ENCODE measurements at places on chromosomes 13 and 19.

DNA sequence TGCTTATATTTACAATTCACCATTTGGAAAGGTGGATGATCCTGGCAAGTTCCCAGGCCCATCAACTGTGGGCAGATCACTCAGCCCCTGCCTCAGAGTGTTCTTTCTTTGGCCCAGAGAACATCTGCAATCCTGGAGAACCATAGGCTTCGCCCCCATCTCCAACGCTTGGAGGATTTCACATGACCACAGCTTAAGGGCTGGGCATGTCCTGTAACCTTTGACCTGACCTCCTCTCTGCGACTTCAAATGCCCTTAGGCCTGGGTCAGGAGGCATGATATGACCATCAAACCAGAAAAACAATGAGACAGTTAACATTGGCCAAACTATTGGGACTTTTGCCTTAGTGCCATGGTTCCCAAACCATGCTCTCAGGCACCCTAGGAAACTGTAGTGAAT lies 7.2 kb upstream of the MBNL2 start:
- no peak for DNase-seq

DNA sequence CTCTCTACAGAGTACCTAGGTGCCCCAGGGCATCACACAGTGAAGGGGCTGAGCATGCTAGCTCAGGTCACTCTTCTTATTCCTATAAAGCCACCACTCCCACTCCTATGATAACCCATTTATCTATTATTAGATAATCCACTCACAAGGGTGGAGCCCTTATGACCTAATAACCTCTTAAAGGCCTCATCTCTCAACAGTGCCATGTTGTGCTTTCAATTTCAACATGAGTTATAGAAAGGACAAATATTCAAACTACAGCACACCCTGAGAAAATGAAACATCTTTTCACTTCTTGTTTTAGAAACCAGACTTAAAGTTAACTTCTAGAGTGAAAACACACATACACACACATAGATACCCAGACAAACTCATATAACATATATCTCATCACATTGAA lies 1494.9 kb upstream of the MIR17HG start:
- no peak for DNase-seq

DNA sequence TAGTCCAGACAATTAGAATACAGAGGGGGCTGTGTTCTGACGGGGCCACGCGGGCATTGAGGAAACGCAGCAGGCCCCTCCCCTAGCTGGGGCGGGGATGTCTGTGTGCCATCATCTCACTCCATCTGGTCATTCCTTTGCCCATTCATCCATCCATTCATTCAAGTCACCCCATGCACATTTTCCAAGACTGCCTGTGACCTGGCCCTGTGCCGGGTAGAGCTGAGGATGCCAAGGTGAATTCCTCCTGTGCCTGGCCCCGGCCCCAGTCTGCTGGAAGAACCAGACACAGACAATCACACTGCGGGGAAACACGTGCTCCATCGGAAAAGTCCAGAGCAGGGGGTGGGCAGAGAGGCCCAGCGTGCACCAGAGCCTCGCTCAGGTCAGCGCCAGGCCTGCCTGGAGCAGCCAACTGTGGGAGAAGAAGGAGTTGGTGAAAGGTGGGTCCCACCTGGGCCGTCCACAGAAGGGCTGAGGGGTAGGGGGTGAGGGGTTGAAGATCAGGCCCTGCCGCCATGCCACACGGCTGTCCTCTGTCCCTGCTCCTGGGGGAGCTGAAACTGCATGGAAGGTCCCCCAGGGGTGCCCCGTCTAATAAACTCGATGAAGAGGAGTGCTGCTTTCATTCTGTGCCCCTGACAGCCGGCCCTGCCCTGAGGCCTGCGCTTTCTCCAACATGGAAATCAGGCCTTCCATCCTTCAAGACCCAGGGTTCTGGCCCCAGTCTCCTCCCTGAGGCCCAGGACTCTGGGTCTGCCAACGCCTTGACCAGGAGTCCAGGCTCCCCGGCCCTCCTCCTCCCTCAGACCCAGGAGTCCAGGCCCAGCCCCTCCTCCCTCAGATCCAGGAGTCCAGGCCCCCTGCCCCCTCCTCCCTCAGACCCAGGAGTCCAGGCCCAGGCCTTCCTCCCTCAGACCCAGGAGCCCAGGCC lies 1.6 kb upstream of the CACNG6 start:
- DNase-seq: no peak

- no peak for DNase-seq
Observed at GRCh38 chr13:60260440-60260839, 96.7 kb upstream of the DIAPH3 start.

DNA sequence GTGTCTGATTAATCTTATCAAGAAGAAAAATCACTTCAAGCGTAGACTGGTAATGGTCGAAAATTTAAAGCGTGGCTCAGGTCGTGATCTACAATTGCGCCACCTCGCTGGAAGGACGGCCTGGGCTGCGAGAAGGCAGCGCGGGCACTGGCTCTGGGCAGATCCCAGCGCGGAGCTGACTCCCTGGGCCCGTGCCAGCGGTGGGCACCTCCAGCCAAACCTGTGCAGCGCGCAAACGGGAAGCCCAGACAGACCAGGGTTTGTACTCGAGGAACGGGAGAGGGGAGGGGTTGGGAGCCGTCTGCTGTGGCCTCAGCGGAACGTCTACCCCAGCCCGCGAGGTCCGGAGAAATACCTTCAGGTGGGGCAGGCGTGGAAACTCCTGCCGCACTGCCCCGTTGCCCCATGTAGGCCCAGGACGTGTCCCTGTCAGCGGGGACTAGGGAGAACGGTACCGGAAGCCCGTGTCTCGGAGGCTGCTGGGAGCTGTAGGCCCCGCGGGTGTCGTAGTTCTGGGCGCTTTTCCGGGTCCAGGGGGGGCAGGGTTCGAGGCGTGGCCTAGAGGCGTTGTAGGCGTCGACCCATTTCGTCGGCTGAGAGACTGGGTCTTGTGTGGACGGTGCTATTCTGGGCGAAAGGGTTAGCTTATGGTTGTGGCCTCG lies 21.1 kb downstream of the ZNF274 start:
- DNase-seq: no peak

- DNase-seq: no peak
Observed at GRCh38 chr13:52454459-52454819, 839 bp upstream of the CKAP2 start.

DNA sequence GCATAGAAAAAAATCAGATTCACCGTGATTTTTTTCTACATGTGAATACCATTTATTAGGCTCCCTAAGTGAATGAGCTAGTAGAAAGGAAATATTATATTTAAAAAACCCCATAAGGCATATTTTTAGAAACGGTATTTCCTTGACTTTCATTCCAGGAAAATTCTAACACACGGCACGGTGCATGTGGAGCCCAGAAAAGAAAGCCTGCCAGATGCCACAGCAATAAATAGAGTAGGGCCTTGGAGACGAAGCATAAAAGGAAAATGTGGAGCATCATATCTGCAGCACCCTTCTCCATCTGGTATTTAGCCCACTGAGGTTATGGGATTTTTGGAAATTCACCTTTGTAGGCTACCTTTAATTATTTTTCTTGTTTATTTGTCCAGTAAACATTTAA lies 314.4 kb downstream of the ENOX1 start:
- no peak for DNase-seq
